ENCODE measurements at places on chromosomes 7 and 10.
A peak's percentile ranks its signal among the peaks of the same experiment; 100 is the strongest.

DNA sequence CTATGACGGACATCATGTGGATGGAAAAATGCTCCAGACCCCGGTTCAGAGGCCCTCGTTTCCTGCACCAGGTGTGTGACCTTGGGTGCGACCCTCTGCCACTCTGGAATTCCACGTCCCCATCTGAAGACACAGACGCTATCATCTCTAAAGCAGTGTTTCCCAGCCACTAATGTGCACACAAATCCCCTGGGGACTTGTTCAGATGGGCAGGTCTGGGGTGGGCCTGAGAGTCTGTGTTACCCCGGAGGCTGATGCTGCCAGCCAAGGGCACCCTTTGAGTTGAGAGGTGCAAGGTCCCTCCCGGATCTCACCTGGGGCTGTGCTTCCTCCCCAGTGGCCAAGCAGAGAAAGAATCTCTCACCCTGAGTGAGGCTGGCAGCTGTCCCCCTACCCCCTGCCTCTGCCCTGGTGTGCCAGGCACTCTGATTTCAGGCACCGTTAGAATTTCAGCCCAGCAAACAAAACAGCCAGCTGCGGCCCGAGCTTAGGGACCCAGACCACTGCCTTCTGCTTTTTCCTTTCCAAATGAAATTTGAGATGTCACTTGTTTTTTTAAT is 90.0 kb downstream of the SLIT1 start:
- no peak for DNase-seq

GRCh38 chr7:17832820-17833355 is 107.4 kb downstream of the SNX13 start:
- no peak for DNase-seq

- no peak for DNase-seq
Measured at GRCh38 chr7:129950191-129950932, 2.4 kb downstream of the UBE2H start.

- no peak for DNase-seq
Measured at GRCh38 chr7:129423700-129424410, 10.4 kb upstream of the STRIP2 start.

DNA sequence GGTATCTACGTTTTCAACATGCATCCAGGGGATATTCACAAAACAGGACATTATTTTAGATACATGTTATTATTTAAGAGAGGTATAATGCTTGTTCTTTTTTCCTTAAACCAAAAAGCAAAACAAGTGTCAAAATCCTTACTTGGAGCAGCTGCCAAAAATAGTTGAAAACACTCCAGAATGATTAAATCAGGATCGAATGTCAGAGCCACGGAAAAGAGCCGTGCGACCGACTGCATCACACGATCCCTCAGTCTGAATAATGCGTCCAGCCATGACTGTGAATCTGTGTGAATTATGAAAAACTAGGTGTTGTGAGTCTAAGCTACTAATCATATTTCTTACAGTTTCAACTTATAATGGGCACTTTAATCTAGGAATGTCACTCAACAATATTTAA is 126.0 kb downstream of the PARD3 start:
- no peak for DNase-seq

GRCh38 chr10:20863008-20863407 is 34.1 kb downstream of the NEBL start:
- no peak for DNase-seq

DNA sequence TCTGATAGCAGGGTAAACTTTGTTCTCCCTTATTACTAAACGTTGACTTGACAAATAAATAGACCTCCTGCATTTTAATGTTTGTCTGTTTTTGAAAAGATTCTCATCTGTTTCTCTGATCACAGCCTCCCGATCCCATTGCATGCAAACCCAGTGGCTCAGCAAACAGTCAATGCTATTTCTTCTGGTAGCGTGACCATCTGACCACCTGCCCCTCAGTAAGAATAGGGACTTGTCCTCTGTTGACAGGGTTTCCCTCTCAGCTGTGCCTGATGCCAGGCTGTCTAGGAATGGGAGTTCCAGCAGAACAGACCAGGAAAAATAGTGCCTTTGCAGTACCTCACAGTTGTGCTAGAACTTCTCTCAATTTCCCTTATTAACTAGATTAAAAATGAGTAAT is 40.7 kb upstream of the EBLN1 start:
- no peak for DNase-seq

GRCh38 chr7:39656415-39656814 is 33.0 kb downstream of the RALA start:
- no peak for DNase-seq

DNA sequence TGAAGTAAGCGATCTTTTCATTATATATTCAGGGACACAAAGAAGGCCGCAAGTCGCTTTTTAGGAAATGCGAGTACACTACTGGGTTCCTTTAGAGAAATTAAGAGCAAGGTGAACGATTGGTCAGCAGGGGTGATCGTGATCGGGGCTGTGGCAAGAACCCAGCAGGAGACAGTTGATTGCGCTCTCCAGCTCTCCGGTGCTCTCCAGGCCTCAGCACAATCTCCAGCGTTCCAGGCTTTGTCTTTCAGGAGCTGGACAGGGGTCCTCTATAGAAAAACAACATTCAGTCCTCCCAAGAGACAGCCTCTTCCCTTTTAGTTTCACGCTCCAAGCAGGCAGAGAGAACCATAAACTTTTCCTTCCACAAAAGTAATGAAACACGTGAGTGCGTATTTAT is 170.5 kb upstream of the KLF6 start:
- DNase-seq = no peak

GRCh38 chr10:95360122-95360714 is 69.4 kb upstream of the PDLIM1 start:
- DNase-seq = no peak

DNA sequence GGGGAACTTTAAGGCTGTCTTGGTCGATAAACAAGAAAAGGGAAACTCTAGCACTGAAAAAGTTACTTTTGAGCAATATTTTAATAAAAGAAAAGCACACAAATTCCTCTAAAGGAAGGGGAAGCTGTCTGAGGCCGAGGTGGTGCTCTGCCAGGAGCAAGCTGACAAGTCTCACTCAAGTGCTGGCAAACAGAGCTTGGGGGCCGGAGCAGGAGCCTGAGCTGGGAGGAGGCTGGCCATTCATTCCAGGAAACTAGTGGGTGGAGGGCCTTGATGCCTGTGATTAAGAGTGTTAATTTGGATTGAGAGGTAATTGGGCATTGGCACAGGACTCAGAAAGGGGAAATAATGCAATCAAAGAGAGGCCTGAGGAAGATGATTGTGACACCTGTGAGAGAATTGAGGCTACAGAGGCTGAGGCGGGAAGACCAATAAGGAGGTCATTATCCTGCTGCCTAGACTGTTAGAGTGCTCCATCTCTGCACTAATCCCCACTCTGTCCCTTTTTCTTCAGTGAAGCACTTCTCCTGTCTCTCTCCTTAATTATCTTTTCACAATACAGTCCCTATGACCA is 154.9 kb upstream of the COL1A2 start:
- DNase-seq = no peak

GRCh38 chr7:157518514-157519175 is 181.8 kb downstream of the DNAJB6 start:
- no peak for DNase-seq

- no peak for DNase-seq
Measured at GRCh38 chr7:32059289-32060011, 10.8 kb downstream of the PDE1C start.

- no peak for DNase-seq
Measured at GRCh38 chr7:152202056-152202455, 176.6 kb downstream of the GALNT11 start.

DNA sequence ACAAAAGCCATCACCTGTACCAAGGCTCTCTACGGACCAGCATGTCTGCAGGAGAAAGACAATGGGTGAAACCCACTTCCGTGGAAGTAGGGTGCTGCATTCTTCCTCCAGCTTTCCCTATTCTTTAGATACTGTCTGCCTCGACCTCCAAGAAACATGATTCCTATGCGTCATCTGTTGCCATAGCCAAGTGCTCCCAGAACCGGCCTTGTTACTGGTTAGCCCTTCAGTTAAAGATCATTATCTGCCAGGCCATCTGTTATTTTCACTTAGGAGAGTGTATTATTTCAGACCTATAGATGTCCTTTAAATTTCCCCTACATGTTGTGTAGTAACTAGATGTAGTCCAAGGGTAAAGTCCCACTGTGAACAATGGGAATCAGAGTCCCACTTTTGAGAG is 89.0 kb upstream of the KIAA1217 start:
- no peak for DNase-seq

DNA sequence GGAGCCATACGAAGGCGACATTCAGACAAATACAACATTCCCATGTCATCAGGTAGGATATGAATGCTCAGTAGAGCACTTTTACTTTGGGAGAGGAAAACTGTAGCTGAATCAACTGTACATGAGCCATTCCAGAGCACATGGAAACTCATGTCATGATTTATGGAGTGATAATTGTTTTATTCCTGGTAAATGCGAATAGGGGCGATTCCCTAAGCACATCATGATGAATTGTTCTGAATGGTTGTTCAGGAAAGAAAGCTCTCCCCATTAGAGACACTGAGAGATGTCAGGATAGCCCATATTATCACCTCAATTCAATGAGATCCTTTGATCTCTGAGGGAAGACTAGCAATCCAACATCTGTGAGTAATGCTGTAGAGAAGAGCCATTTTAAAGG is 243.6 kb downstream of the FOXP2 start:
- DNase-seq = no peak

GRCh38 chr10:110495731-110496552 is 1.8 kb upstream of the DUSP5 start:
- peak; percentile 22 for DNase-seq

GRCh38 chr7:156005202-156005691 is 193.0 kb upstream of the SHH start:
- DNase-seq = no peak

Measured in activated T-helper 1 cell treated with Interleukin-2 at 50 U/mL for 16 hours (primary cell).